ENCODE measurements at places on chromosomes 6 and 20.

DNA sequence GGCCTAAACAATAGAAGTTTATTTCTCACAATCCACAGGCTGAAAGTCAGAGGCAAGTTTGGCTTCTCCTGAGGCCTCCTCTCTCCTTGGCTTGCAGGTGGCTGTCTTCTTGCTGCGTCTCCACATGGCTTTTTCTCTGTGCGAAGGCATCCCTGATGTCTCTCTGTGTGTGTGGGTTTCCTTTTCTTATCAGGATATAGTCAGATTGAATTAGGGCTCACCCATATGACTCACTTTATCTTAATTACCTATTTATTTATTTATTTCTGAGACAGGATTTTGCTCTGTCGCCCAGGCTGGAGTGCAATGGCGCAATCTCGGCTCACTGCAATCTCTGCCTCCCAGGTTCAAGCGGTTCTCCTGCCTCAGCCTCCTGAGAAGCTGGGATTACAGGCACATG, 30.7 kb downstream of the LINC00237 start:
- DNase-seq: no peak

- no peak for DNase-seq
Observed at GRCh38 chr20:53609491-53610445, 16.1 kb upstream of the ZNF217 start.

GRCh38 chr6:25928562-25929324, 1.7 kb downstream of the SLC17A2 start:
- DNase-seq: no peak

DNA sequence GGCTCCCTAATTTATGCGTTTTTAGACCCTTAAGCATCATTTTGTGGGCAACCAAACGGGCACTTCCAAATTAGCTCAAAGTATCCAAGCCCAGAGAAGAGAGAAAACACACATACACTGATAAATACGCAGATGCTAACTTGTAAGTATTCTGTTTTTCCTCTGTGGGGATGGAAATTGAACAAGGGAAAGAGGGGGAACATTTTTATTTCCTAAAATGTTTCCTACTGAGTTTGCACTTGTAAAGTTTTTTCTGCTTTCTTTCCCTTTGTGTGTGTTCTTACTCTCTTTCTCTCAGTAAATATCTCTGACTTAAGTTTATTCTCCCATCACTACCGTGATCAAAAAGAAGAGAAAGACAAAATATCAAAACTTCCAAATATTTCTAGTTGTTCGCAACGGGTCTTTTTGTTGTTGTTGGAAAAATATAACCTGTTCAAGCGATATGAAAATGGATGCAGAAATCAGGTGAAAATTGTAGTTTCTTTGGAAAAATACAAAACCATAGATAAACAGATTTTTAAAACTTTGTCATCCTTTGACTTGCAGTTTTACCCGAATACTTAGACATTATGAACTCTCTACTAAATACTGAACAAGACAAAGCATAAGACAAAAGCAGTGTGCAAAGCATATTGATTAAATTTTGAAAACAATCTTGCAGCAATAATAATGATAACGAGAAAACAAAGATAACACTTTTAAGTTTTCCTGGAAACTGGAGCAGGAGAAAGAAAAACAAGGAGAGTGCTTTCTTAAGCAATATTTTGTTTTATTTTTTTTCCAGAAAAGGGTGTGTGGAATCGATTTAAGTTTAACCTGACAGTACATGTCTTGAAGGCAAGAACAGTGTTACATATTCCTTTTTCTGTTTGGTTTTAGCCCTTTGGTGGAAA, 1.0 kb upstream of the NKX2-4 start:
- no peak for DNase-seq

DNA sequence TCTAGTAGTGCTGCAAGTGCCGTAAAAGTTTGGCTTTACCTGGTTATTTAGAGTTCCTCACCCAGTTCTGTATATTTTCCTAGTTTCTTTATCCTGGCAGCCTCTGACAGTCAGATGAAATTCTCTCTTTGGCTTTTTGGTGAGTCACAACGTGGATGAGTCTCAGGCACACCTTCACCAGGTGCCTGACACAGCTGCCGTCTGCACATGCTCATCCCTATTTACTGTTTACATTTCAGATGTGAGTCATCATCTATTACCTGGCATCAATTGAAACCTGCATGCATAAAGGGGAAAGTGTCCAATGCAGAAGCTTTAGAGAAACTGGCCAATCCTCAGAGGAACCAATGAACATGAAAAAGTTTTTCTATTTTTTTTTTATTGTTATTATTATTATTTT, 33.3 kb upstream of the ADGRF4 start:
- DNase-seq: no peak

GRCh38 chr20:5091902-5092301, 27.9 kb downstream of the PCNA start:
- DNase-seq: no peak

- DNase-seq: no peak
Observed at GRCh38 chr6:15062516-15063252, 183.2 kb upstream of the JARID2 start.

DNA sequence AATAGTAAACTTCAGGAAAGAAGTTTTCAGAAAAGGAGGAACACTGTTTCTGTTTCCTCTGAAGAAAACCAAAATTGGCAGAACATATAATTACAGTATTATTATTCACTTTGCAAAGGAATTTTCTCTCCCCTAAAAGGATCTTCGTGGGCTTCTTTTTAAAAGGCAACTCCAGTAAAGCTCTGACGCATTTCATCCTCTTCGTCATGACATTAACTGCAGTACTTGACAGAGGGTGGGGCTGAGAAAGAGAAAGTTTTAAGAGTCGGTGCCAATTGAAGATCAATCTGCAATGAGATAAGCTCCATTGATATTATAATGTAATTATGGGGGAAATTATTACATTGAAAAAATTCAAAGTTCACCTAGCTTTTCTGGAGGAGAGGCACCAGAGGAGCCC, 75.8 kb downstream of the MYB start:
- DNase-seq: no peak

GRCh38 chr6:101668496-101669030, 275.1 kb downstream of the GRIK2 start:
- DNase-seq: no peak

Measured in dorsolateral prefrontal cortex (tissue), 122 donors.